ENCODE measurements at places on chromosomes 6 and 20.

DNA sequence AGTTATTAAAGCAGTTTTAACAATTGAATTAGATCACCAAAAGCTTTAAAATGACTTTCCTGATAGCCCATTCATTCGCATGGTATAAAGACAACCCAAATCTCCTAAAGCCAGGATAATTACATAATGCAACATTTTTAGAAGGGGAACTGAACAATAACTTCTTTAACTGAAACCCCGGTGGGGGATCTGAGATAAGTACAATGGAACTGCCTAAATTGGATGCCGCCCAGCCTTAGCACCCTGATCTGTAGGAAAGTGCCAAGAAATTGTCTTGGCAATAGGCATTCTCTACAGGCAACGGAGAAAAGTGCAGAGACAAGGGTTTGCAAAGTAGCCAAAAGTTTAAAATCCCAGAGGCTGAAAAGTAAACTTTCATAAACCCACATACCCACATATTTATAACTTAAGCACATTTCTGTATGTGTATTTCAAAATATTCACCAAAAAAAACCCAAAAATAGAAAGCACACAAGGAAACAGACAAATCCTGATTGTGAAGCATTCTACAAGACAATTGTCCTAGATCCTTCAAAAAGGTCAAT is 98.8 kb upstream of the BEND6 start:
- no peak for DNase-seq

DNA sequence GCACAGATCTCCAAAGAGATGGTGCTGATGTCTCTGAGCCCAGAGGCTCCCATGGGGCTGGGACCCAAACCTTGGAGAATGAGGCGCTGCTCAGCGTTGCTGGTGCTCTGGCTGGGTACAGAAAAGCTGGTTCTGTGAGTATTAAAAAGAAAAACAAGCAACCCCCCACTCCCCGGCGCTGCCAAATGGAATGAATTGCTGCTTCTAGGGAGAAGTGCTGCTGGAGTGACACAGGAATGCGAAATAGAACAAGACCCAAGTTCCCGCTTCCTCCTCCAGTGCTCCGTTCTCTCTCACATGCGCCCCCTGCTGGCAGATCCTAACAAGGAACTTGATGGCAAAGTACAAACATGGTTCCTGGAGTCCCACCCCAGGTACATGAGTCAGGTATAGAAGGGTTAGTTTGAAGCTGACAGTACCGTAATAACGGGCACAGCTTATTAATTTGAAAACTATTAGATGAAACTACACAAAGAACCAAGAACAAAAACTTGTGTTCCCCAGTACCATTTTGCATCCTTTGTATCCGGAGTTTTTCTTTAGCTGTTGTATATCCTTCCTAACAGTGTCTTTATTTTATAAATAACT is 2.1 kb upstream of the DDX27 start:
- DNase-seq, result peak; percentile 89

GRCh38 chr6:165637586-165637985 is 25.5 kb downstream of the PDE10A start:
- no peak for DNase-seq

DNA sequence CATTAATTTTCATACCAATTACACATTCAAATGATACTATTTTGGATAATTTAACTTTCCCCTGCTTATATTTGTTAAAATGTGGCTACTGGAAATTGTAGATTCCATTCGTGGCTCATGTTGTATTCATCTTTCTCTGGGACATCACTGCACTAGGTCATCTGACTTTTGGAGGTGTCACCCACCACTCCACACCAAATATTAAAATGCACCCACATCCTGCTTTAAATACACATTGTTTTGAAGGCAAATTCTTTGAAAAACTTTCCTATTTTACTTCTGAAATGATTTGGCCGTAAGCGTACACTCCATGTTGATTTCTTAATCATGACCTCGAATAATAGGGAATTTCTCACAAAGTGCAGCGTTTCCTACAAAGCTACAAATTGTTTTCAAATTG is 8.7 kb upstream of the RBM38 start:
- no peak for DNase-seq

GRCh38 chr6:138115877-138116660 is 8.8 kb upstream of the PERP start:
- peak; percentile 45 for DNase-seq

GRCh38 chr6:31945507-31946369 is at the start of gene CFB:
Gene CFB, plus strand, starts transcription at chr6:31946095. Its CDS starts 127 bp downstream, at chr6:31946222.
- DNase-seq, result peak; percentile 85

DNA sequence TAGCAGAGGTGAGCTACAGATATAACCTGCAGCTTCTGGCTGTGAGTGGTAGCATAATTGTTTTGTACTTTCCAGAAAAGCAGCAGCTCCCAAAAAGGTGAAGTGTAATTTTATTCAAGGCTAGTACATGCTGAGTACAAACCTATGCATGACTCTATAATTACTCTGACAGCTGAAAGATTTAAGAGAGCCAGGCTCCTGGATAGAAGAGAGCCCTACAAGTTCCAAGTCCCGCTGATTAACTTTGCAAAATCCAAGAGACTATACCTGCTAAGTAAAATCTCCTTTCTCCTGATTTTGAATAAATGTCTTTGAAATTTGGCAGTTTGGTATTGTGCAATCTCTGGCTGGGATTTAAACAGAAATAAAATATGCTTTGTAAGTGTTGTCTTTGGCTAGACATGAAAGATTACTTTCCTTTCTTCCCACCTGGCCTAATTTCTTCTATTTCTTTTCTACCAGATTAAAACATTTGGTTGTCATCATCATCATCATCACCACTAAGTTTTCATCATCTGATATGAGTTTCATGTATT is 79.5 kb downstream of the CTNNBL1 start:
- no peak for DNase-seq

DNA sequence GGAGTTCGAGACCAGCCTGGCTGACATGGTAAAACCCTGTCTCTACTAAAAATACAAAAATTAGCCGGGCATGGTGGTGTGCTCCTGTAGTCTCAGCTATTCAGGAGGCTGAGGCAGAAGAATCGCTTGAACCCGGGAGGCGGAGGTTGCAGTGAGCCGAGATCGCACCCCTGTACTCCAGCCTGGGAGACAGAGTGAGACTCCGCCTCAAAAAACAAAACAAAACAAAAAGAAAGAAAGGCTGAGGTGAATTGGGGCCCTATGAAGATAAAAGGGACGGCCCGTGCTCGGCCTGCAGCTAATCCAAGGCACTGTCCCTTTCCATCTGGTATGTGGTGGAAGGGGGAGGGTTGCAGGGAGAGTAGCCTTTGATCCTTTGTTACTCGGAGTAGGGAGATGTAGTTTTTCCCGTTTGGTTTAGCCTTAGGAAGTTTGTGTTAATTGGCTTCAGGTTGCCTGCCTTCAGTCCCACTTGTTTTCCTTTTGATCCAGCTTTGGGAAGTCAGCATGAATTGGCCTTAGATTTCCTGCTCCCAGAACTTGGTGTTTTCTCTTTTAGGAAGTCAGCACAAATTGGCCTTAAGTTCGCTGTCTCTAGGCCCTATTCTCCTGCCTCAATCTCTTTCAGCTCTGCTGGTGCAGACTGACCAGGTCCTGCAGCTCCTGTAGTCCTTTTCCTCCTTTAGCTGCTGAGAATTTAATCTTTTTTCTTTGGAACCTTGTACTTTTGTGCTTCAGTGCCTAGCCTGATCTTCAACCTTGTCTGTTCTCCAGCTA is 36.1 kb upstream of the PAQR8 start:
- no peak for DNase-seq

- DNase-seq, result no peak
Measured at GRCh38 chr20:42150230-42150629, 532.1 kb upstream of the CHD6 start.

DNA sequence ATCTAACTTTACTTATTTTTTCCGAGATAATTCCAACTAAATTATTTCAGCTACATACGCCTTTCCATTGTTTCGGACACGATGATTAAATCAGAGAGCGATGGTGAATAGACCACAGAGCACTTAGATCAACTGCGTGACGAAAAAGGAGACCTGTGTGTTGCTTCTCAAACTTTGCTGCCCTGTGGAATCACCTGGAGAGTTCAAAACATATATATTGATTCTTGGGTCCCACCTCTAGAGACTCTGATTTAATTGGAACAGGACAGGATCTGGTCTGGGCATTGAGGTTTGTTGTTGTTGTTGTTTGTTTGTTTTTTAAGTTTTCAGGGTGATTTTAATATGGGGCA is 401 bp upstream of the TNFRSF21 start:
- no peak for DNase-seq

- peak; percentile 20 for DNase-seq
Measured at GRCh38 chr6:118283766-118284165, 264.3 kb upstream of the PLN start.

GRCh38 chr6:37889051-37889450 is 69.5 kb downstream of the ZFAND3 start:
- DNase-seq, result no peak

DNA sequence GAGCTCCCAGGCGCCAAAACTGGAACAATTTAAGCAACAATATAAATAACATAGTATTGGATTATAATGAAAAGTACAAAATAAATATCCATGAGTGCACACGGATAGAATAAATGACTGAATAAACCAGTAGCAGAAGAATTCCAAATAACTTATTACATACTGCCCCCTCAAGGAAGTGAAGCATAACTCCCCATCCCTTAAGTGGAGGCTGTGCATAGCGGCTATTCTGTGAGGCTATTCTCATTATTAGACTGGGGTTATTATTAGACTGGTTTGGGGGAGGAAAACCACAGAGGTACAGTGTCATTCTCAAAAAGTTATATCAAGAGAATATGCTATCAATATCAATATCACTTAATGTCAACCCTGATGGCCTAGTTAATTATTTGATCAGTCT is 94.4 kb upstream of the SIRPA start:
- no peak for DNase-seq

DNA sequence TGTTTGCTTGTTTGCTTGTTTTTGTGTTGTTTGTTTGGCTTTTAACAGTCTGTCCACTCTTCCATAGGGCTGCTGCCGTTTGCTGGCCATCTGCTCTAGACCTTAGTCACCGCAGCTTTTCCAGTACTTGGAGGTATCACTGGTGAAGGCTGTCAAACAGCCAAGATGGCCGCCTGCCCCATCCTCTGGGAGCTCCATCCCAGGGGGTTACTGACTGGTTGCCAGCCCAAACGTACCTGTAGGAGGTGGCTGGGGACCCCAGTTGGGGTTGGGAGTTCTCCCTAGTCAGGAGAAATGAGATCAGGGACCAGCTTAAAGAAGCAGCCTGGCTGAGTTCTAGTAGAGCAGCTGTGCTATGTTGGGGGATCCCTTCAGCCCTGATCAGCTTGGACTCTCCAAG is 418.4 kb downstream of the KHDRBS2 start:
- no peak for DNase-seq

DNA sequence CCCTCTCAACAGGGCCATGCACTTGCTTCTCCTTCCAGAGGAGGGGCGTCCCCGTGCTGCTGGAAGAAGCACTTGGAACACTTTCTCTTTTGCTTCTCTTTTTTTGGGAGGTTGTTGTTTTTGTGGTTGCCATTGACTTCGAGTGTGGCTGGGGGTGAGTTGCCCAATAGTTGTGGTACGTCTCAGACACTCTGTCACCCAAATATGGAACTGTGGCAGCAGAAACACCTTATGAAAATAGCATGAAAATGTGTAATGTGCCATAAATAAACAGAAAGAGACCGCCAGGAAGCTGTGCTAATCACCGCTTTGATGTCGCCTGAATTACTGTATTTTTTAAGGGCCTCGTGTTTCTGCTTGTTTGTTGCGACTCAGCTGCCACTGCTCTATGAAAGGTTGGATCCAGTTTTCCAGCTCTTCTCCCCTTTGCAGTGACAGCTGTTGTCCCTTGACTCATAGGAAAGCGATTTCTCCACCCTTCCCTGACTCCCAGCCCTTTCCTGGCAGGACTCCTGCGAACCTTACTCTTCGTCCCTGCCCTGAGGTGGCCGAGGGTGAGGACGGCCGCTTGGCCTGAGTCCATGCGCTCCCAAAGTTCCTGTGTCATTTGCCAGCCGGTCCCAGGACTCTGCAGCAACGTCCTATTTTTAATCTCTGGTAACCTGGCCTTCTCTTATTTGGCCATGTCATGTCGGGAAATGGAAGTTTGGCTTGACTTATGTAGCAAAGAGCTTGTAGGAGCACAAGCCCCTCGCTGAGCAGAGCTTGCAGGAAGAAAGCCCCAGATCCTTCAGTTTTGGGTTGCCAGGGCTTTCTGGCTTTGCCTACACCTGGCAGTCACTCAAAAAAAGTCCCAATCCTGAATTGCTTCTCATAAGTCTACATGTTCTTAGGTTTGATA is 694.6 kb downstream of the QKI start:
- DNase-seq, result peak; percentile 75
